HS-5 (cell line): ENCODE measurements at places on chromosomes 13 and 19.

- DNase-seq, result no peak
Observed at GRCh38 chr19:44701228-44701627, 2.3 kb downstream of the CEACAM16 start.

DNA sequence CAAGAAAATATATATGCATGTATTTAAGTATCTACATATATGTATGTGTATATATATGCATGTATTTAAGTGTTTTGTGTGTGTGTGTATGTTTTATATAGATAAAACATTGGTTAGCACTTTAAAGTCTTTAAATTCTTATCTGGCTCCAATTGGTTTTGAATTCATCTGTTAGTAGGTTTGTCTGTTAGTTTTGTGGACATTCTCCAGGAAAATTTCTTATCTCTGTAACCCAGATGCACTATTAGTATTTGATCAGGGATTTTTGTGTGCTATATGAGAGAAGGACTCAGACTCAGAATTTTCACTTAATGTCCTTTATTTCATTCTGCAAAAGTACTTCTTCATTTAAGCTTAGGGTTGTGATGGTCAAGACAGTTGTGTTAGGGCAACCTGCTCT lies 103.1 kb downstream of the ITGBL1 start:
- DNase-seq, result no peak

DNA sequence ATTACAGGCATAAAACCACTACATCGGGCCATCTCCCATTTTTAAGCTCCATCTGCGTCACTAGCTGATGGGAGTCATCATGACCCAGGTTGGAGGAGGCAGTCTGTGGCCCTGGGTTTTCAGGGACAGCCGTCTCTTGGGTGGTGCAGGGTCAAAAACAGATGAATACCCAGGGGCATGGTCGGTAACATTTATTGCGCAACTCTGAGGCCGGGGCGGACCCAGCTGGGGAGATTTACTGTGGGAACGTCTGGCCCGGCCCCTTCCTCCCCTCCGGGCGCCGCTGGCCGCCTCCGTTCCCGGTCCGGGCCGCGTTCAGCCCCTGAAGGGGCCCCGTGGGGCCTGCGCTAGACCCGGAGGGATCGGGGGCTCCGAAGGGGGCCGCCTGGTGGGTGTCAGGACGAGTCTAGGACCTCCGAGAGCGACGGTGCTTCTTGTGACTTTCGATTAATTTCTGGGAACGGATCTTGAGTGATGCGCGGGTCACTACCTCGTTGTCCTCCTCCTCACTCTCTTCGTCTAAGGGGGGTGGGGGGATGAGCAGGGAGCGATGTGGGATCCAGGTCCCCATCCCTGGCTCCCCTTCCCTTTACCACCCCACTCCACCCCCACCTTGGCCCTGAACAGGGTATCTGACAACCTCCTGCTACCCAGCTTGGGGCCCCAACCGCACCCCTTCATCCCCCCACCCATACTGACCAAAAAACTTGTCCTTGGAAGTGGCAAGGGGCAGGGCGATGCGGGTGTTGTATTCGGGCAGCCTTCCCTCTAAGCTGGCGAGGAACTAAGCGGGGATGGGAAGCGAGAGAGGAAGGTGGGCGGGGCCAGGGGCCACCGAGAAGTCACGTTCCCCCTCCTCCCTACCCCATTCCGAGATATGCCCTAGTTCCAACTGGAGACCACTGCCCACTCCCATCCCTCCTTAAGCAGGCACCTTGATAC lies 1.6 kb upstream of the RGL3 start:
- no peak for DNase-seq

- DNase-seq, result no peak
Observed at GRCh38 chr13:27985600-27985999, 2.9 kb downstream of the URAD start.

GRCh38 chr13:101712026-101712348 lies 259.5 kb downstream of the ITGBL1 start:
- DNase-seq, result no peak

GRCh38 chr19:31568724-31569123 lies 219.5 kb upstream of the TSHZ3 start:
- no peak for DNase-seq

- no peak for DNase-seq
Observed at GRCh38 chr13:110985541-110985940, 70.7 kb upstream of the ANKRD10 start.

DNA sequence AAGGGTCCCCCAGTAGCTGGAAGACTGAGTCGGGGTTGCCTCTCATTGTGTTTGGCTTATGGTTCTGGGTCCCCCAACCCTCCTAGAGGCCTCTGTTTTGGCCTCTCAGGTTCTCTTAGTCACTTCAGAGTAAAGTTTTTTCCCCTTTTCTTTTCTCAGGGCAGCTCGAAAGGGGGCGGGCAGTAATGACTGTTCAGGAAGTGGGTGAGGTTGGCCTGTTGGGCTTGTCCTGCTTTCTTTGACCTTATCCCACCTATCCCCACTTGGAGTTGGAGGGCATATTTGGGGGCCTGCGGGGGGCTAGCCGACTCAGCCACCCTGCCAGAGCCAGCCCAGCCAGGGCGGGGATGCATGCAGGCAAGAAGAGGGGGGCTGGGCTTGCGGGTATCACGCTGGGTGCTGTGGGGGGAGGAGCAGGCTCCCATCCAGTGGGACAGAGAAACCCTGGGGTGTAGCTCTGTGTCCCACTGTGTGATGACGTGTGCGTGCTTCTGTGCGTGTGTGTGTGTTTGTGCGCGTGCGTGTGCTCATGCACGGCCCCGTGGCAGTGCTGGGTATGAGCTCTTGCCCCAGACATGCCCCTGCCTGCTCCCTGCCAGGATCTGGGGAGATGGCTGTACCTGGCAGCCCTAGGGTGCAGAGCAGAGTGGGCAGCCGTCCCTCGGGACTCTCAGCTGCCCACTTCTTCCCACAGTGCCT lies 1.4 kb downstream of the CIC start:
- DNase-seq, result no peak

DNA sequence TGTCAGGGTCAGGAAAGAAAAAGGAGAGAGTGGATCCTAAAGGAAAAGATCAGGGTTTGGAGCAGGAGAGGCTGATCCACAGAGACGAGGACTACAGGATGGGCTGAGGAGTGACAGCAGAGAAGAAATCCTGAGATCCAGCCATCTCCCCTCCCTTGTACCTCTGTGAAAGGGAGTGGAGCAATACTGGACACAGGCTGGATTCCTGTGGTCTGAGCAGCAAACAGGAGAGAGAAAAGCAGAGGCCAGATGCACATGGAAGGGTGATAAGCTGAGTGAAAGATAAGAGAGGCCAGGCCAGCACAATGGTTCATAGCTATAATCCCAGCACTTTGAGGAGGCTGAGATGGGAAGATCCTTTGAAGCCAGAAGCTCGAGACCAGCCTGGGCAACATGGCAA lies 472.1 kb upstream of the TSHZ3 start:
- DNase-seq, result no peak

DNA sequence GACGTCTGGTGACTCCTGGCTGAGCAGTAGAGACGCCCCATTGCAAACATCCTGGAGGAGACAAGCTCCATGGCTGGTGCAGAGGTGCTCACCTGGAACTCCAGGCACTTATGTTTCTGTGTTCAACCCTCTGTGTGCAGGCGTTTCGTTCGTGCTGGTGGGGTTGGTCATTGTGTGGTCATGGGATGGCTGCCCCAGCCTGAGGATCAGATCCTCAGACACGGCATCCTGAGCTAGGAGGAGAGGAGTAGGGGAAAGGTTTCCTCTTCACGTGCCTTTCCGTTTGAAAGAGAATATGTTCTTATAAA lies 87.8 kb downstream of the SIPA1L3 start:
- no peak for DNase-seq

DNA sequence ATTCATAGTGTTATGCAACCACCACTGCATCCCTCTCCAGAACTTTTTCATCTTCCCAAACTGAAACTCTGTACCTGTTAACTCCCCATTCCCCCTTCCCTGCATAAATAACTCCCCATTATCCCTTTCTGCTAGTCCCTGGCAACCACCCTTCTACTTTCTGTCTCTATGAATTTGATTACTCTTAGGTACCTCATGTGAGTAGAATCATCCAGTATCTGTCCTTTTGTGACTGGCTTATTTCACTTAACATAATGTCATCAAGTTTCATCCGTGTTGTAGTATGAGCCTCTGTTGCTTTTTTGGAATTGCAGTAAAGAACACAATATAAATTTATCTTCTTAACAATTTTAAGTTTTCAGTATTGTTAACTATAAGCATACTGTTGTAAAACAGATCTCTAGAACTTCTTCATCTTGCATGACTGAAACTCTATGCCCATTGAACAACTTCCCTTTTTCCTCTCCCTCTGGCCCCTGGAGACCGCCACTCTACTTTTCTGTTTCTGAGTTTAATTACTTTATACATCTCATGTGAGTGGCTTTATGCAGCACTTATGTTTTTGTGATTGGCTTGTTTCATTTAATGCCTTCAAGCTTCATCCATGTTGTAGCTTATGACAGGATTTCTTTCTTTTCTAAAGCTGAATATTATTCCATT lies 87.3 kb upstream of the ABCC4 start:
- no peak for DNase-seq

GRCh38 chr13:55361141-55361540 lies 1779.6 kb upstream of the PRR20A start:
- no peak for DNase-seq

- no peak for DNase-seq
Observed at GRCh38 chr13:113405481-113406300, 41.8 kb upstream of the GRTP1 start.

GRCh38 chr19:49120868-49121267 lies 1.5 kb downstream of the PPFIA3 start:
- no peak for DNase-seq

DNA sequence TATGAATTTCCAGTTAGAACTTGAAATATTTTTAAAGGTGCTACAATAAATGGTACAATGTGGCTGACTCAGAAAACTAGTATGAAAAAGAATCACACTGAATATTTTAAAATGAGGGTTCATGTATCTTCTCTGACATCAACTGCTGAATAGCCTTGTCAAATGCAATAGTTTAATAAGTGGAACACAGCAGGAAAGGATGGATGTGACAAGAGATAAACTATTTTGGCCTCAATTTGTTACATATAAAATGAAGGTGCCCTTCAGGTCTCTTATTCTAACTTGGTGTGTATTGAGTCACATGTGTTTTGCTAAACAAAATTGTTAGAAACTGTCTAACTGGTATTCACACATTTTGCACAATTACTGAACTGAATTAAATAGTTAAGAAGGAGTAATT lies 1018.4 kb upstream of the PCDH20 start:
- no peak for DNase-seq

- no peak for DNase-seq
Observed at GRCh38 chr13:33352041-33352440, 66.5 kb upstream of the STARD13 start.

DNA sequence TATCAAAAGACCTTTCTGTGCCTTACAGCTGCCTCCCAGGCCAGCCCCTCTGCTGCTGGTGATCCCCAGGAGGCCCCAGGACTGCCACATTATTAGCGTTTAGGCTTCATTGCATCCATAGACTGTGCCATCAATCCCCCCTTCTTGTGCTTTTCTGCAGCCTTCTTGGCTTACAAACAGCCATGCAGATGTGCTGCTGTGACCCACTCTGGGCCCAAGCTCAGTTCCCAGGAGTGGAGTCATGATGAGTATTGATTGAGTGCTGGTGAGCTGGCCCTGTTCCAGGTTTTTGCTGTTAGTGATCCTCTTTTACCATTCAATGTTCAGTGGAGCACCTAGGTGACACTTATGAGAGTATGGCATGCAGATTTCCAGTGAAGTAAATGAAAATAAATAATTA lies 59.9 kb upstream of the SLAIN1 start:
- DNase-seq, result no peak

- DNase-seq, result no peak
Observed at GRCh38 chr19:29287061-29287460, 74.1 kb upstream of the UQCRFS1 start.

DNA sequence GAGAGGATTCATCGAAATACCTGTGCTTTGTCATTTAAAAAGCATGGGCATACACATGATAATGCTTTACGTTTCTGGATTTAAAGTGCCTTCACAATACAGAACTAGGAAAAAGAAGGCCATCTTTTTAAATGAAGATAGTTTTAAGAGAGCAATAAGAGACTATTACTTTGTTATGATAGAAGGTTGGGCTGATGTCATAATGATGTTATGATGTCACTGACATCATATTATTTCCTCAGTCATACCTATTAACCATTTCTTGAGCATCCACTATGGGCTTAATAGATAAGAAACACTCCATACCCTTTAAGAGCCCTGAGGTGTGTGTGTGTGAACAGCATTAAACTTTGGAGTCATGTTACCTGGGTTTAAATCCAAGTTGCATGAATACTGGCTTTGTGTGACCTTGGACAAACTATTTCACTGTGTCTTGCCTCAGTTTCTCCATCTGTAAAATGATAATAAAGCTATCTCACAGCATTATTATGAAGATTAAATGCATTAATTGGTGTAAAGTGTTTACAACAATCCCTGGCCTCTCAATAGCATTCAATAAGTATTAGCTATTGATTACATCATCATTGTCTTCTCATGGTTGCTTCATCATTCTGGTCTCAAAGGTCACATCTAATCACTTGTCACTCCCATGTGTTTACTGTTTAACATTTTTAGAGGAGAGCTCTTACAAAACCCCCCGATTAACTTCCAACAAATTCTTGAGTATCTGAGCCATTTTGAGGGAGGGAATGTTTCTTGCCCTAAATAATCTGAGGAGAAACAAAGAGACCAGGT lies 11.1 kb downstream of the ZNF181 start:
- DNase-seq, result no peak

DNA sequence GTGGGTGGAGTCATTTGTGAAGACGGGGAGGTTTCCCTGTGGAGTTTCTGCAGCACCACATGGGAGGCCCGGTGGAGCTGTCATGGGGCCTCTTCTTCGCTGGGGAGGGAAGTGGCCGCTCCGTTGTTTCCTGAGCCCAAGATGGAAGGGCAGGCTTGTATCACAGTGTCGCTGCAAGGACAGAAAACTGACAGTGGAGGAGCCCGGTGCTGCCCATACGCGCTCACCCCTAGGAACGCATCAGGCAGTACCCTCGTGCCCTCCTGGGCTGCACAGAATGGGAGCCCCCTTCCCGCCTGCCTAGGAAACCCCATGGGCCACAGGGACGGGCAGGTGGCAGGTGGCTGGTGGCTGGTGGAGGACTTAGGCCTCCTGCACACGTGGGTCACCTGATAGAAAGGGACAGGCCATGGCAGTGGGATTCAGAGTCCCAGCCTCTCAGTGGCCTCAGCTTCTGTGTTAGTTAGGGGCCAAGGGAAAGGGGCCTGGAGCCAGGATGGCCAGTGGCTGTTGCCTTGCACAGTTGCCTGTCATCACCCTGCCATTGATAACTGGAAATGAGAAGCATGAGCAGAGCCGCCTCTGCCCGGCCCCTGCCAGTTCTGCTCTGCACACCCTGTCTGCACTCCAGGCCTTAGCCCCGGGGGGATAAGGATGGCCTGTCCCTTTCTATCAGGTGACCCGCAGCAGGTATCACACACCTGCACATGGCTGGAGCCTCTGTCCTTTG lies 7.6 kb downstream of the COL4A2 start:
- DNase-seq, result no peak

- DNase-seq, result no peak
Observed at GRCh38 chr13:49791315-49791710, 1.2 kb downstream of the KPNA3 start.
